Dermis microvascular lymphatic vessel endothelial cell (primary cell): ENCODE measurements at places on chromosomes 16 and 17. TPM values are rescaled to one million over a fixed set of nuclear protein-coding genes. Genes with fewer than 3 reads are reported as not detected.

GRCh38 chr16:54931120-54932014 lies 702 bp downstream of the IRX5 start:
- no peak for DNase-seq

KRT39 gene
- total RNA-seq: not detected in 2 replicates

DNA sequence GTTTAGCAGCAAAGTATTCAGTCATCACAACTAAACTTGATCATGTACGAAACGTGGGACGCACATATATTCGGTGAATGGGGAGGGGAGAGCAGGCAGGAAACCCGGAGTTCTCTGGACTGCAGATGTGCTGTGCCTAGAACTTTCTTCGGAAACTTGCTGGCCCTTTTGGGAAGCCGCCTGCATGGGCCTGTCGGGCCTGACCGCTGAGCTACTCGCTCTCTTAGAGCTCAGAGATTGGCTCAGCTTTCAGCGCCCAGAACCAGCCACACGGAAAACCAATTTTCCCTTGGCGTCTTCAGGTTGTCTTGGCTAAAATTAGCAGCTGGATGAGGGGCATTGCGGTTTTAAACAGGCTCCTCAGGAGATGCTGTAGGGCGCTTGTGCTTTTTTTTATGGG lies 38.1 kb downstream of the ZDHHC7 start:
- no peak for DNase-seq

CLDN9 gene
- not detected in 2 replicates for total RNA-seq

DNA sequence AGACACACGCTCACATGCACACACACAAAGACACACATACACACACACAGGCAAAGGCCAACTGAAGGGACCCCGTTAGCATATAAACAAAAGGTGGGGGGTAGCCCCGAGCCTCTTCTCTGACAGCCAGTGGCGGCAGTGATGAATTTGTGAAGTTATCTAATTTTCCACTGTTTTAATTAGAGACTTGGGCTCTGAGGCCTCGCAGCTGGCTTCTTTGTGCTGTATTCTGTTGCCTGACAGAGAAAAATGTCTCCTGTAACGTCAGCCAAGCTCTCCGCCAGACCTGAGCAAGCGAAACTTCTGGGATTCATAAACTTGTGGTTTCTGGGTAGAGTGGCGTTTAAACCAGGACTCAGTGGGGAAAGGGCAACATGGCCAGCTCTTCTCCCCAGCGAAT lies 113.9 kb upstream of the FOXF1 start:
- no peak for DNase-seq
